ENCODE measurements at places on chromosomes 2 and 18.

- DNase-seq, result no peak
Measured at GRCh38 chr2:236548179-236548921, 21.3 kb upstream of the ACKR3 start.

DNA sequence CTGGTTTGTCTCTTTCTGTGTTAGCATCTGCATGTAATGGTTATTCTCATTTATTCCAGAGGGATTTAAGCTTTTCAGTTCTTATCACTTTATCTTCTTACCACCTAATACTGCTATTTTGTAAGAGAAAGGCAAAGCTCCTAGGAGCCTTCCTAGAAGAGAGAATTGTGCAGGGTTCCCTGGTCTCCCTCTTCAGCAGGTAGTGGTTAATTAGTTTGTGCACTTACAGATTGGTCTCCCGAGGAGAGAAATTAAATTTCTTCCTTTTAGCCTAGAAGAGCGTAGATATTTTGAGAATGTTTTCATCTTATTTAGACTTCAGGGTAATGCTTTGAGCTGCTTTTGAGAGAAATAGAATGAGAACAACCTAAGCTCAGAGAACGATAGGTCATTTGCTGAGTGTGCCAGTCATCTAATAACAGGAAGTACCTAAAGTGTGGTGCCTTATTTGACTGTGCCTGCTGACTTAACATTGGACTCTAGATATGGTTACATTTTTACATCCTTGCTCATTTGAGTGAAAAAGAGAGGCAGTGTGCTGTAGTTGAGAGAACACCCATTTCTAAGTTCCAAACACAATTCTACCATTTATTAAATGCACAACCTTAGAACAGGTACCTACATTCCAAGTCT lies 651.4 kb downstream of the STK39 start:
- no peak for DNase-seq

DNA sequence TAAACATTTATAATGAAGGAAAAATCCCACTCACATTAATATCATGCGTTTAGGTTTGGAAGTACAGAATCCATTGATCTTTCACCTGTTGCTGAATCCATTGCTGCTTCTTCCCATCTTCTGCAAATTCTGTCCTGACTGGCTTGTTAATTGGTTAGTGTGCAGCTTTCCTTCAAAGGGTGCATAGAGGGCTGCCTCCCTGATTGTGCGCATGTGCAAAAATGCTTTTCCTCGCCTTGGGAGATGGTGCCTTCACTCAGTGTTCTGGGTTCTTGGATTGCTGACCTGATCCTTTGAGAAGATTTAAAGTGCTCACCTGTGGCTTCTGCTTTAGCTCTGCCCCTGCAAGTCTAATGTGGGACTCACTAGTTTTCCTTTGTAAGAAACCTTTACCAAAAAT lies 231.2 kb downstream of the SNTG2 start:
- DNase-seq, result no peak

GRCh38 chr2:46256563-46257142 lies 40.6 kb upstream of the EPAS1 start:
- no peak for DNase-seq

Data from CD4-positive, CD25-positive, alpha-beta regulatory T cell (primary cell).